ENCODE measurements at places on chromosomes 3 and 15.

- DNase-seq = peak; percentile 97
Measured at GRCh38 chr3:194685718-194686413, at the start of gene FAM43A. TSS of gene FAM43A (plus strand) at chr3:194685883. CDS start at chr3:194686827, 944 bp downstream.

DNA sequence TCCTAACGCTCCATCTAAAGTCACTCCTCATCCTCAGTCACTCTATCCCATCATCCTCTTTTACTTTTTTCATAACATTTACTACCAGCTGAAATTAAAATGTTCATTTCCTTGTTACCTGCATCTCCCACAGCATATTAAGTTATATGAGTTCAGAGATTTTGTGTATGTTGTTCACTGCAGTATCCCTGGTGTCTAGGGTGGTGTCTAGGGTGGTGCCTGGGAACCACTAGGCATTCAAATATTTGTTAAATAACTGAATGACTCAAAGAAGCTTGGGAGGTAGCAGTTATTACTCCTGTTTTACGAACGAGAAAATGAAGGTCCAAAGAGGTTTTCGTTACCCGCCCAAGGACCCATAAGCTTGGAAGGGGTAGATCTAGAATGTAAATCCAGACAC is 1.9 kb upstream of the C3orf49 start:
- DNase-seq = no peak

- DNase-seq = peak; percentile 19
Measured at GRCh38 chr3:165254812-165255211, 58.6 kb upstream of the SLITRK3 start.

DNA sequence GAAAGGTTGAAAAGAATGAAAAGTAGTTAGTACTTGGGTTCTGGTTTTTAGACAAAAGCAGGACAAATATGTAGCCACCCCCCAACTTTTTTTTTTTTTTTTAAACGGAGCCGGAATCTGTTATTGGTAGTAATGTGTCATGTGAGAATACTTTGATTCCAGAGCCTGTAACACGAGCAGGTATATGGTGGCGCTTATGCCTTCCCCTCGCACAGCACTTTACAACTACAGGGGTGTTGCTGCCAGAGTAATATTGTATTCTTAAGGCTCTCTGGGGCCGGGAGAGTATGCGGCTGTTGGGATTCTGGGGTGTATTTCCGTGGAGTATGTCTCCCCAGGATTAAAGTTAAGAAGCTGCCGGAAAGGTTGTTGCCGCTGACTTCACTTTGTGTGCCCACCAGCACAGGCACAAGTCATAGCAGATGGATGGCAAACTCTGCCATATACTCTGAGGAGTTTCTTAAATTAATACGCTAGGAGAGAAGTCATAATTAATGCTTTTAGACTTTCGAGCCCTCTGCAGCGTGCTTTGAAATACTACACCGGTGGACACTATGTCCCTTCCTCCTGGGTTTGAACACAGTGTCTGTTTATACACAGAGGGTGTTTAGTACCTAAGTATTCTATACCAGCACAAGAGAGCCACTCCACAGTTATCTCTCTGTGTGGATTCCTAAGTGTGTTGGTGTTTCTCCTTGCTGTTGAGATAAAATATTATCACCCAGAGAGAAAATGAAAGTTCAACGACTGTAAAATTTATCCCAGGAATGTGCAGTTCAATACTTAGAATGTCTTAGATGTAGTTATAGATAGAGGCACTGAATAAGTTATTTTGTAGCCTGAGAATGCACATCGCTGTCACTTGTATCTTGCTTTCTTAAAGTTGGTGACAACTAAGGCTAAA is 1.4 kb downstream of the MBNL1 start:
- DNase-seq = peak; percentile 79

DNA sequence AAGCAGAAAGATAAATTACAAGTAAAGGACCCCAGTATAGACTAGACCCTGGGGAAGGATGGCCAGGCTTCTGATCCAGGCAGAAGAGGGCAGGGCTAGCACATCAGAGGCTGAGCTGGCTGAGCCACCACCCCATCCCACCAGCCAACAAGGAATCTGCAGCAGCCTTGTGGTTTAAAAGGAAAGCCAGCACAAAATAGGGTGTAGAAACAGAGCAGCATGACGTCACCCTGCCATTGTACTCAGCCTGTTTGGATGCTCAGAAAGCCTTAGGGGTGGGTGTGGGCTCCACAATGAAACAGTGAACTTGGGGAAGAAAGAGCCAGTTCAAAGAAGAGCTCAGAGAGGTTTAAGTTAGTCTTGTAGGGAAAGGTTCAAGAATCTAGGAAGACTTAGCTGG is 28.2 kb downstream of the DUOX1 start:
- DNase-seq = peak; percentile 94

DNA sequence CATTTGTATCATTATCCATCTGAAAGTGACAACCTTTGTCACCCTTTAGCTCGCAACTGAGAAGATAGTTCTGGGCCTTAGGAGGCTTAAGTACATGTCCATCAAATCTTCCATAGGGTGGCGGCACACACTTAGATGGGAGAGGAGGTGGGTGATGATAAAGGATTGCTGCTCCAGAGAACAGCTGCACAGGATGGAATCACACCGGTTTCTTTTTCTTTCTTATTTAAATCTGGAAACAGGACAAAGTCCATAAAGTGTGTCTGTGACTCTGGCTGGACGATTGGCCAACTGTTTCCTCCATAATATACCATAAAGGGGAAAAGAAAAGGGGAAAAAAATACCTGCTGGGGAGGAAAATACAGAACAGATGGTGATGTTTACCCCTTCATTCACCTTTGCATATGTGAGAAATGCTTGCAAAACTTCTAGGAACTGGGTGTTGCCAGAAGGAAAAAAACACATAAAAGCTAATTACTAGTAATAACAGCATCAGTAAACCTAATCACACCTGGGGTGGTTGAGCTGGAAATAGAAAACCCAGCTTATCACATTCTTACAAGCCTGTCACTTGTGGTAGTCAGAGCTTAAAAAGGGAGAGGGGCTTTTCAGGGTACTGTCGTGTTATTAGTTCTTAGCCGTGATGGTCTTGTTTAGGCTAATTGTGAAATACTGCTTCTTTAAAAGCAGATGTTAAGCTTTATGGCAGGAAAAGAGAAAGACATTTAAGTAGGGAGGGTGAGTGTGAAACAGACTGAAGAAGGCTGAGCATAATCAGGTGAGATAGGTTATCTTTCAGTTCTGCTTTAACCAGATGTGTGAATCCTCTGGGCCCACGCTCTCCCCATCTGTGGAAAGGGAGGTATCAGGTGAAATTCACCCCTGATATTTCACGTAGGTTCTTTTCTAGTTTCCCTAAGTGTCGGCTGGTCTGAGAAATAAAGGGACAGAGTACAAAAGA is 16.7 kb downstream of the C2CD4A start:
- no peak for DNase-seq

DNA sequence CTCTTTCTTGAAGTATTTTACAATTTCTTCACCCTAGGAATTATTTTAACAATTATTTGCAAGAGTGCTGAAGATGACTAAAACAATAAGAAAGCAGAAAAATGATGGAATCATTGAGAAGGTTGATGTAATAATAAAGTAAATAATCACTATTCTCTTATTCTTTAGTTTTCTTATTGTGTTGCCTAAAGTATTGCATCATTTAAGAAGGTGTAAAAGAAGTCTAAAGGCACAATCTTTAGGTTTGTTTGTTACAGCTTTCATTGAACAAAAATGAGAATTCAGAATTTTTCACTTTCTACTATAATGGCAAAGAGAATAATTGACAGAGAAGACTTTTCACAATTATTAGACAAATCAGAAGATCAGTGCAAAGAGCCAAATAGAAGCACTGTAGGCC is 65.2 kb downstream of the ASTE1 start:
- DNase-seq = no peak

GRCh38 chr15:66573719-66574595 is 8.2 kb upstream of the LCTL start:
- peak; percentile 67 for DNase-seq

- DNase-seq = peak; percentile 75
Measured at GRCh38 chr3:123489400-123490004, 40.6 kb upstream of the ADCY5 start.

DNA sequence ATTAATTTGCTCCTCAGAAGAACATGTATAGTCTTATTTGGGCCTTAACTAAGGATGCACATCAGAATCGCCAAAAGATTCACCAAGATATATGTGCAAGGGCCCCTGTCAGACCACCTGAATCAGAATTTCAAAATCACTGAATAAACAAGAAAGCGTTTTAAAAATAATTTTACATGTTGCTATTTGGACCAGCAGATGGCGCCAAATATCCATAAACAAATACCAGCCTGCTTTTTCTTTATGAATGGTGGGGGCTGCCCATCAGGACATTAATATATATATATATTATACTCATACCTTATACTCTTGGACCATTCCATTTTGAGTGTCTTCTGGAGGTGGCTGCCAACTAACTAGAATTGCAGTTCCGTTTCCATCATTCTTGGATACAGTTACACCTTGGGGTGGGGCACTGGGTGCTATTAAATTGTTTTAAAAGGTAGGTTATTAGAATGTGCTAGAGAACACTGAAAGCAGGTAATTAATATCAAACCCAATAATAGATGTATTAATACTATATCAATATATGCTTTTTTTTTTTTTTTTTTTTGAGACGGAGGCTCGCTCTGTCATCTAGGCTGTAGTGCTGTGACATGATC is 1108.3 kb downstream of the ROBO1 start:
- peak; percentile 56 for DNase-seq

Data from astrocyte of the hippocampus (primary cell).